ENCODE measurements at places on chromosomes 16 and 17.

DNA sequence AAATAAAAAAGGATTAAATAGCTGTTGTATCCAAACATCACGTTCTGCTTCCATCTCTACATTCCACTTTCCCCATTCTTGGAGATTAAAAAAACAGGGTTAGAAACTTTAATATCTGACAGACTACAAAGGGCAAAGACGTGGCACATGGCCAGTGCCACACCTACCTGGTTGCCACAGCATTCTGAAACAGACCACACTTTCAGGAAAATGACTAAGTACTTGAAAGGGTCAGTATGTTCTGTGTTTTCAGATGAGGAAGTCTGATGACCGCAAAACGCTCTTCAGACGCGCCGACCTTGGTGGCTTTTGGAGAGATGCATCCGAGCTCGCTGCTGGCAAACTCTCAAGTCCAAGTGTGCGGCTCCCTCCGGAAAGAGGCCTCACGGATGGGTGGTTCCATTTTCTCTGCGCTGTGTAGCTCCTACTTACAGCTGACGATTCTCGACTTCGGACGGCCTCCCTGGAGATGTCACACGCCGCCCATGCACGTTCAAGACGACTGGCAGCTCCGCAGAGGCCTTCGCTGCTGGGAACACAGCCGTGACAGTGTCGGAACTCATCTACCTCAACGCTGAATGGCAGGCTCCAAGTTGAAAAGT is 15.5 kb downstream of the MAP1LC3B start:
- DNase-seq: no peak

DNA sequence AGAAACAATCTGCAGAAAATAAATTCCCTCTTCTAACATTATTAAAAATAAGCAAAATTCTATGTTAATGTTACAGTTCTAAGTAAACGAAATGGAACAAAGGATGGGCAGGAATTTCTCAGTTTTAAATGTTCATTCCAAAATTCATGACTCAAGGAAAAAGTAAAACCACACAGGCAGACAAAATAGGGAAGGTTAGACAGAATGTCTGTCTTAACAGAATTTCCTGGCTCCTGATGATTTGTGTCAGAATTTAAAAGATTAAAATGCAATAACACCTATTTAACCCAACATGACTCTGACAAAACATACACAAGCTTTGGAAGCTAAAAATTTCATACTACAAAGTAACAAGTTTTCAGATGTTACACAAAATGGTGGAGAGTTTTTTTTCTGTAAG is 42.8 kb downstream of the SPOP start:
- DNase-seq: no peak

- DNase-seq: no peak
Measured at GRCh38 chr17:62179525-62180161, 114.6 kb upstream of the MED13 start.

GRCh38 chr16:69924777-69925191 is 26.4 kb upstream of the CLEC18A start:
- no peak for DNase-seq

GRCh38 chr16:71364133-71364681 is 5.7 kb downstream of the CALB2 start:
- no peak for DNase-seq

DNA sequence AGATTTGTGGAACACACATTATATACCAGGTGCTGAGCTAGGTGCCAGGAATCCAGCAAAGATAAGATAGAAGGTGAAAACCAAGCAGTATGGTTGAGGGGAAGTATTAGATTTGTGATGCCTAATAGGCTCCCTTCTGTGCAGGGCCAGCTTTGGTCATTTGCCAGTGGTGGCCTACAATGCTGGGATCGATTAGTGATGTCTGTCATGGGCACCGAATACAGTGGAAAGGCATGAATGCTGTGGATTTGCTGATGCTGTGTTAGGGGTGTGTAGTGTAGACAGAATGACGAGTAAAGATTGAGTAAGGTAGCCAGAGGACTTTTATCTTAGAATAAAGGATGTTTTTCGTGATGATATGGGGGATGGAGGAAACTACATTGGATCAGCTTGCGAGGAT is 48.9 kb downstream of the SNX29 start:
- DNase-seq: no peak

GRCh38 chr17:63775420-63775819 is 1.4 kb downstream of the DDX42 start:
- no peak for DNase-seq

DNA sequence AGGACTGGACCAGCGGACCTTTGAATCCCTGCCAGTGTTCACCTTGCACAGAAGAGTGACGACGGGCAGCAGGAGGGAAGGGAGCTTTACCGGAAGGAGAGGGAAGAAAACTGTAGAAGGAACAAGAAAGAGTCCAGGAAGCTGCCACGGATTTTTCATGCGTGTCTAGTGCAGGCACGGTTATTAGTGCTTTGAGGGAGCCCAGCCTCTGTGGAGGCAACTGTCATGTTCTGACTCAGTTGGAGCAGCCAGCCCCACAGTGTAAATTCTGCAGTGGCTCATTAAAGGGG is 6.5 kb upstream of the HOXB13 start:
- no peak for DNase-seq

DNA sequence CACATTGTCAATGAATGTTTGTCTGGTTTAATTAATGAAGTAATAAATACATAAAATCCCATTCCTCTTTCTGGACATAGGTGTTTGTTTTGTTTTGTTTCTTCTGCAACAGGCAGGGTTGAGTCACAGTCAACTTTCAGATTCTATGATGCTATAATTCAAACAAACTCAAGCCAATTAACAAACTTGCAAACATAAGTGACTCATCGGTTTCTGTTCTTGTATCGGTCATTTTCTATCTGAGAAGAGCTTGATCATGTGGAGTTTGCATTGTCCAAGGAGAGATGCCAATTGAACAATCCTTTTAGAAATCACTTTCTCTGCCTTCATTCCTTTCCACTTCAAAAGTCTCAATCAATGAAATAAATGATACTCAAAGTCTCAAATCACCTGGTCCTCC is 294.2 kb upstream of the C16orf82 start:
- DNase-seq: no peak
